NCI-H226 (cell line): ENCODE measurements at places on chromosomes 4 and X.

DNA sequence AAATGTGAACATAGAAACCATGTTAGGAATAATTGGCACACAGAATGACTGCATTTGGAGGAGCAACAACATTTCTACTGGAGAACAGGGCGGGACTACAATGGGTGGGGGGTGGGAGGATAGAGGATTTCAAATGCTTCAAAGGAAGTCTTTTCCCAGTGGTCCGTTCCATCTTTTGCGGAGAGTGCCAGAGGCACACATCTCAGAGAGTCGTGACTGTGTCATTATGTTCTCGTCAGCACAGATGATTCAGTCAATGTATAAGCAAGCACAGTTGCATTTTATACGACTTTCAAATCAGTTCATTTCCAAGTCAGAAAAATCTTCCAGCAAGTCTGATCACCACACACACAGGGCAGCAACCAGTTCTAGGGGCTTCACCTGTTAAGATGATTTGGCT, 22.7 kb upstream of the GPR50 start:
- DNase-seq = no peak

DNA sequence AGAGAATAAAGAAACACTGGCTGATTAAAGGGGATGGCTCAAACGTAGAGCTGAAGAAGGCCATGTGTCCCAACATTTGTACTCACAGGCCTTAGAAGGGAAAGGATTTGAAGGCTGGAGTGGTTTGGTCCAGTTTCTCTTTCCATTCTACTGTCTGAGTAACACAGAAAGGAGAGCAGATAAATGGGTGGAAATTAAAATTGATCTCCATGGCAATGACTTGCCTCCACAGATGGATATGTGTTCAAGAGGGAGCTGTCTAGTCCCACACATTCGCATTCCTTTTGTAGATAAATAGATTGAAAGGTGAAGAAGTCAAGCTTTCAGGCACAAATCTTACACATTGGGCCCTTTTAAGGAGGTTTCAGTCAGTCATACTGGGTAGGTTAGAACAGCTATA, 74.6 kb downstream of the DOCK11 start:
- DNase-seq = no peak

DNA sequence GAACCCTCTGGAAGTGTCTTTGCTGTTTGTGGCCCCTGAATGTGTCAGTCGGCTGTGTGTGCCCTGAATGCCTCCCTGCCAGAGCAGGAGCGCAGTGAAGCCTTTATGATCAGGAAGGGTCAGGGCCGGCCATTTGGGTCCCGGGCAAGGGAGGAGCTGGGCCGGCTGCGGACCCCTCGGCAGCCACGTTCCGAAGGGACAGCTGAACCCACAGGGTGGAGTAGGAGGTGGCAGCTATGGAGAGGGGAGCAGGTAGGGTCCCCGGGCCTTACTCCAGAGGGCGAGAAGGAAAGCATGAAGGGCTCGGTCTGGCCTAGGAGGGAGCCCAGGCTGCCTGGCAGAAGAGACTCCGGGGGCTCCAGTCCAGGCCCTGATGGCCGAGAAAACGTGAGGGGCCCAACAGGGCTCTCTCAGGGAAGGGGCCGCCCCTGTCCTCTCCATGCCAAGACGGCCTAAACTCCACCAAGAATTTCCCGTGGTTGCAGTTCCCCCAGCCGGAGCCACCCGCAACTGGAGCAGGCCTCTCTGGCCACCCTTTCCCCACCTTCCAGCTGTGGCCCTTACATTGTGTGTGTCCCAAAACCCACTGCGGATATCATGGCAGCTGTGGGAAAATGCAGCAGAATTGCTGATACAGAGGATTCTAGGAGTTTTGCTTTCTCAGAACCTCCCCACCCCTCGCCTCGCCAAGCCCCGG, 182.2 kb upstream of the STK26 start:
- no peak for DNase-seq

GRCh38 chr4:52926196-52926974, 64.3 kb downstream of the RASL11B start:
- DNase-seq = no peak

DNA sequence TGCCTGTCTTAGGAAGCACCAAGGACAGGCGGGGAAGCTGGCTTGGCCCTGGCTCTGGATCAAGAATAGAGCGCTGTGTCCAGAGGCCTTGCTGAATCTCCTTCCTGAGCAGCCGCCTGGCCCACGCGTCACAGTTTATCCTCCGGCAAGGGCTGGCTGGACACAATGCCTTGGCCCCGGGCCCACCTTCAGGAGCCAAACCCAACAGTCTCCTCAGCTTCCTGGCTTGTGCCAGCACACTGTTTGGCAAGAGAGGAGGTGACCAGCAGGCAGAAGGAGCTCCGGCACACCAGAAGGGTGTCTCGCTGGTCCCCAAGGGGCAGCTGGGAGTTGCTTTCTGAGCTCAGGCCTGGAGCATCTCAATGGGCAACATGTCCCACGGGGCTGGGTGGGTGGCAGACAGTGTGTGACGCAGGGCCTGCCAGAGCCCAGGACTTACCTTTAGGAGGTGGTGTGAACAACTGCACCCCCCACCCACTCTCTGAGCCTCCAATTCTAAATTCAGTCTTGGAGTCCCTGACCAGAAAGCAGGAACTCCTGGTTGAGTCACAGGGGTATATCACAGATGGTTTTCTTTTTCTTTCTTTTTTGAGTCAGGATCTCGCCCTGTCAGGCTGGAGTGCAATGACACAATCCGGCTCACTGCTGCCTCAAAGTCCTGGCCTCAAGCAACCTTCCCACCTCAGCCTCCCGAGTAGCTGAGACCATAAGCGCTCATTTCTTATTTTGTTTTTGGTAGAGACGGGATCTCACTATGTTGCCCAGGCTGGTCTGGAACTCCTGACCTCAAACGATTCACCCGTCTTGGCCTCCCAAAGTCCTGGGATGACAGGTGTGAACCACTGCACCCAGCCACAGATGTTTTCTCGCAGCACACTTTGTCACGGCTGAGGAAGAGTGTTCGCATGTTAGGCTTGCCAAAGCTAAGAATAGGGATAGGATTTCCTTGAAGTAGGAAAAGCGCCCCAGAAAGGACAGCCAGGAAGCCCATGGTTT, 361.2 kb downstream of the BCOR start:
- peak; percentile 51 for DNase-seq

DNA sequence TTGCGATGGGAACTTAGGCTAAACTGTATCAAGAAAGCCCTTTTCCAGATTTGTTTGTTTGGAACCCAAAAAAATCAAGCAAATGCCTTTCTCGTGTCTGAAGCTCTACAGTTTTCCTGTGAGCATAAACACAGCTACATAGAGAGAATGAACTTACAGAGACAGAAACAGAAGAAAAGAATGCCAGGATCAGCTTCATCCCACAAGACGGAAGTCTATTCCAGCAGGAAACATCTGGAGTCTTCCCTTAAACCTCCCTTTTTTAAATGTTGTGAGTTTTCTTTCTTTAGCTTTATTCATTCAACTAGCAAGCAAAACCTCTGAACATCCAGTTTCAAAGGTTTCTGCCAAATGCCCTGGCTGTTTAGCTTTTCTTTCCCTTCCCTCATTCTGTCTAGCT, 32.6 kb upstream of the ZFP42 start:
- no peak for DNase-seq

DNA sequence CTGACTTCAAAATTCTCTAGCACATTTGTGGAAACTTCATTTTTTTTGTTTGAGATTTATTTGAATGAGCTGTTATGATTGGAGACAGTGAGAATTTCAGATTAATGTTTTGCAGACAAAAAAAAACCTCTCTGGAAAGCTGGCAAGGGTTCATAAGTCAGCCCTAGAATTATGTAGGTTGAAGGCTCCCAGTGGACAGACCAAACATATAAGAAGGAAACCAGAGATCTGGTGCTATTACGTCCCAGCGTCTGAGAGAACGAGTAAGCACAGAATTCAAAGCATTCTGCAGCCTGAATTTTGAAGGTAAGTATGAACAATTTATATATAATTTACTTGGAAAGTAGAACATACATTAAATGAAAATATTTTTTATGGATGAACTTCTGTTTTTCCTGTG, at the start of gene AGTR2:
Gene AGTR2, plus strand, starts transcription at position 234 of the 400 bp plus-strand sequence. CDS start 1,537 bp downstream, outside the sequence.
- DNase-seq = no peak

DNA sequence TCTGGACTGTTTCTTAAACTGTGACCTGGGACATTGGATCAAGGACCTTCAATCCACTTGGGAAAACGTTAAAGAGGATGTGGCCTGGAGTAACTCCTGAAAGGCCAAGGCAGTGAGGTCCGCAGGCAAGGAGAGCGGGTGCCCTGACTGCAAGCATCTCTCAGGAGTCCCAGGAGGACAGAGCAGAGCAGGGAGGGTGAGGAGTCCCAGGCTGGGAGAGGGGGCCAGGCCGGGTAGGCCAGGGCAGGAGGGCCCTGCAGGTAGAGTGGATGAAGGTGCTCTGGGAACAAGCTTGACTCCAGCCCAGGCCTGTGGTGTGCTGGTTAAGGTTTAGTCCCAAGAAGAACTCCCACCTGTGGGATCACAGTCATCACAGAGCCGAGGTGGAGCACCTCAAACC, 13.8 kb downstream of the PNMA6E start:
- DNase-seq = no peak

- DNase-seq = no peak
These were observed 485.7 kb upstream of the HS3ST1 start for GRCh38 chr4:11914406-11914805.

DNA sequence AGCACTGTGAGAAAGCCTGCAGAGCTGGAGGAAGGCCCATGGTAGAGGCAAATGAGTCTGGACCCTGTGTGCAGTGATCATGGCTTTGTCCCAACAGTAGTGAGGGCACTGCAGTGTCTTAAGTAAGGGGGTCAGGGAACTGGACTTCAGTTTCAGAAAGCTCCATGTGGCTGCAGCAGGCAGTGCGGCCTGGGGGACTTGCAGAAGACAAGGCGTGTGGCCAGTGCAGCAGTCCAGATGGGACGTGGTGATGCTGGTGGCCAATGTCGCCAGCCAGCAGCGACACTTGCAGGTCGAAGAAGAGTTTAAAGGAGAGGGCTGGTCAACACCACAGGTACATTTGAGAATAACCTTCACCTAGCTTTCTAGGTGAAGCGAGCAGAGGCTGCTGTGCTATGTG, 113.4 kb downstream of the ZNF827 start:
- no peak for DNase-seq
